ENCODE measurements at places on chromosomes 6 and 20.

- no peak for DNase-seq
These were observed 55.8 kb upstream of the TAGAP start for GRCh38 chr6:159100395-159101182.

GRCh38 chr6:154689493-154690255 lies 43.5 kb upstream of the SCAF8 start:
- DNase-seq = no peak

DNA sequence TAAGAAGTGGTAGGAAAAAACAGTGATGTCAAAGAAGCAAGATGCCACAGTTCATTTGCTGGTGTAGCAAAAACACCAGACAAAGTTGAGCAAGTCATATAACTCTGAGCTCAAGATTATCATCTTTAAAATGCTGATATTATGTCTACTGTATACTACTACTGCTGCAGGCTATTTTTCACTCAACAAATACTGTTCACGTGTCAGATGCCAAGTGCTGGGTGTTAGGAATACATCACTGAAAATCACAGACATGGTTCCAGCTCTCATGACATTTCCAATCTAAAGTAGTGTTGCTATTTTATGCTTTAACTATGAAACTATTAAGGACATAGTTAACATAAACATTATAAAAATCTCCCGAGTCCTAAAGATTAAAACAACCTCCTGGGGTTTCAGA lies 163.0 kb downstream of the NKAIN2 start:
- DNase-seq = no peak

GRCh38 chr20:46575937-46576461 lies 25.5 kb upstream of the OCSTAMP start:
- no peak for DNase-seq

DNA sequence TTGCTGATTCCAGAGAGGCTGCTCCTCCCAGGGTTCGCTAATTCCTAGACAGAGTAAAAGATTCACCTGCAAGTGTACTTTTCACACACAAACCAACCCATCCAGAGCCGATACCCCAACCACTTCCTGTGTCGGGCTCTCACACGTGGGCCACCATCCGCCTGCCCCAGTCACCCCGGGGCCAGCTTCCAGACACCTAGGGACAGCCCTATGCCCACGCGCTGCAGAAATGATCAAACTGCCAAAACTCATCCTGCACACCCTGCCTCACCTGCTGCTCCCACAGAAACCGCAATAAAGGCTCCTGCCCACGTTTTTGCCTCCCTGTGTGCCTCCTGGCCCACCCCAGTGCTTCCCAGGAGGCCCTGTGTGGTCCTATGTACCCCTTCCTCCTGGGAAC lies 59.5 kb downstream of the PSMG4 start:
- DNase-seq = peak; percentile 47

DNA sequence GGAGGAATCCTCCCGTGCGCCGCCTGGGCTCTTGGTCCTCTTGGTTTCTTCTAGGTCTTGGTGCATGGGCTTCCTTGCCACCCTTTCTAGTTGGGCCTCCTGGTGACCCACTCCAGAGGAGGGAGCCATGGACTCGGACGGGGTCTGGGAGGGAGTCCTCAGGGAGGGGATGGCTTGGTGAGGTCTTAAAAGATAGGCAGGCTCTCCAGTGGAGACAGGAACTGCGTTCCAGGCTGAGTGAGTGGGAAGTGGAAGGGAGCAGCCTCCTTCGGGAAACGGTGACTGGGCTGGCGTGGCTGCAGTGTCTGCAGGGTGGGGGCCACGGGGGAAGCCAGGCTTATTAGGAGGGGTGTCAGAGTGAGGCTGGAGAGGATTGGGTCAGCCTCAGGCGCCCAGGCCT lies 152.8 kb downstream of the GRM4 start:
- no peak for DNase-seq

DNA sequence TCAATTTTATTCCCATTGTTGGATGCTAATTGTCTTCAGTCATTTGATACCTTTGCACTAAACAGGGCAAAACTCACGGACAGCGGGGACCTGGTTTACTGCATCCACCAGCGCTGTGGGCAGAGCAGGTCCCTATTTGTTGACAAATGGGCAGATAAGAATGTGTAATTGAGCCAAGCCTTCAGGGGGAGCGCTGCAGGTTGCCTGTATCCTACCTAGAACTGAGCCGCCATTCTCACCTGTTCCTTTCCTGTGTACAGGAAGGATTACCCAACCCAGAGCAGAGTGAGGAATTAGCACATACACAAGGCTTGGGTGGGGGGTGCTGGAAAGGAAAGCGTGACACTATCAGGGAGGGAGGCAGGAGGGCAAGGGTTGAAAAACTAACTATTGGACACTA lies 89.1 kb upstream of the FOXA2 start:
- DNase-seq = no peak

DNA sequence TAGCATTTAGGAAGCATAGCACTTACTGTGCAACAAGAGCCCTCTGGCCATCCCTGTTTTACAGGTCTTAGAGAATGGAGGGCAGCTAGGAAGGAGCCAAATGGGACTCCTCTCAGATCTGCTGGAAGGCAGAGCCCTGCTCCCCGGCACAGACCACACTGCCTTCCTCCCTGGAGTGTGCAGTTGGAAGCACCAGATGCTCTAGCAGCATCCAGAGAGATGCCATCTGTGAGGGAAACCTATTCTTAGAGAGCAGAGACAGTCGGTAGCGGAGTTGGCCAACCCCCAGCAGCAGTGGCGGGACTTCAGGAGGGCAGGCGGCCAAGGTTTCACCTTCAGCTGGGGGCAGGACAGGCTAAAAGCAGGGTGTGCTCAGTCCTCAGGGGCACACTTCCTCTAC lies 16.7 kb upstream of the E2F1 start:
- no peak for DNase-seq

GRCh38 chr20:14632906-14633305 lies 295.5 kb upstream of the FLRT3 start:
- no peak for DNase-seq

GRCh38 chr20:8532169-8532568 lies 400.1 kb downstream of the PLCB1 start:
- DNase-seq = no peak

GRCh38 chr6:115706324-115706723 lies 354.4 kb downstream of the FRK start:
- no peak for DNase-seq

GRCh38 chr20:6388671-6389197 lies 265.9 kb upstream of the FERMT1 start:
- no peak for DNase-seq

DNA sequence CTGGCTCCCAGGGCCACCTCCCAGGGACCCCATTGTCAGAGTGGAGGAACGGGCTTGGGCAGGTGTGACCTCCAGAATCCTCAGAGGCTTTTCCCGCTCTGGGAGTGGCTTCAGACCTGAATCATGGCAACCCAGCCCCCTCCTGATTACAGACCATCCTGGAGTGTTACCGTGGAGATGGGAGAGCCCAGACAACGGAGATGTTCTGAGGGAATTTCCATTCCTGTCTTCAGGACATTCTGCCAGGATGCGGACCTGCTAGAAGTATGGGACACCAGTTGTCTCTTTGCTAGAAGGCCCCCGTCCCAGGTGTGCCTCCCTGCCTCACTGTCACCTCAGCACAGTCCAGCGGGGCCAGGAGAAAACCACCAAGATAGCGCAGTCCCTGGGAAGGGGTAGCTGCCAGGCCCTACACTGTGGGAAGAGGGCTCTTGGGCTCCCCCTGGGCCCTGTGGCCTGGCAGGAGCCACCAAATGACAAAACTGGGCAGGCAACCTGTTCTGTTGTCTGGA lies 109.9 kb downstream of the PSMB1 start:
- no peak for DNase-seq

- DNase-seq = no peak
These were observed 11.1 kb upstream of the SERINC1 start for GRCh38 chr6:122482750-122483080.

GRCh38 chr6:105034470-105034869 lies 77.6 kb downstream of the LIN28B start:
- no peak for DNase-seq

DNA sequence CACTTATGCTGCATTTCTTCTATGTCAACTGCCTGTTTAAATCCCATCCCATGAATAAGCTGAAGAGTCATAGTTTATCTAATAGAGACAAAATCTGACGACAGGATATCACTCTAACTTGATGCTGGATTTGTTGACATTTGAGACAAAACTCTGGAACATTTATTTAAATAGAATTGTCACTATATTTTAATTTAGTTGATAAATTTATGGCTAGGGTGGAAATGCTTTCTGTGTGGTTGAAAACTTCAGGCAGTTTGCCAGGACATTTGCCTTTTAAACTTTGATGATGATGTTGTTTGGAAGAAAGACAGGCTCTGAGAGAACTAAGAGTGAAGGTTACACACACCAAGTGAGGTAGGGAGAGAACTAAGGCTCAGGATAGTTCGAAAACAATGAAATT lies 68.1 kb downstream of the GJA1 start:
- no peak for DNase-seq

DNA sequence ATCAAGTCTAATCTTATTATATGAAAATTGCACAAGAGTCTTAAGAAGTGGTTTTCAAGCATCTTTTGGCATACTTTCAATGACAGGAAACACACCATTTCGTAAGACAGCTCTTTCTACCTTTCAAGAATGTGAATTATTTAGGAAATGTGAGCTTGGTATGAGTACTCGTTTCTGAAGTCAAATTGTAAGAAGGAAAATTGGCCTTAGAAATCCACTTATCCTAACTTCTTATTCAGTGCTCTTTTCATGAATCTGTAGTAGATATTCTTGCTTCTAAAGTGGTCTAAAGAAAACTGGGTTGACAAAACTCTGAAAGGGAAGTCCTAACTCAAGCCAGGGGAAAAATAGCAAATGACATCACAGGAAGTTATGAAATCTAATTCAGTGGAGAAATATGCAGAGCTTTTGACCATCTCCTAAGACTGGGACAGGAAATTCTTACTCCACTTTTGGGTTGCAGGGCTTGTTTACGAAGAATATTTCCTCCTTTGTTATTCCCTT lies 38.5 kb upstream of the OGFRL1 start:
- no peak for DNase-seq

DNA sequence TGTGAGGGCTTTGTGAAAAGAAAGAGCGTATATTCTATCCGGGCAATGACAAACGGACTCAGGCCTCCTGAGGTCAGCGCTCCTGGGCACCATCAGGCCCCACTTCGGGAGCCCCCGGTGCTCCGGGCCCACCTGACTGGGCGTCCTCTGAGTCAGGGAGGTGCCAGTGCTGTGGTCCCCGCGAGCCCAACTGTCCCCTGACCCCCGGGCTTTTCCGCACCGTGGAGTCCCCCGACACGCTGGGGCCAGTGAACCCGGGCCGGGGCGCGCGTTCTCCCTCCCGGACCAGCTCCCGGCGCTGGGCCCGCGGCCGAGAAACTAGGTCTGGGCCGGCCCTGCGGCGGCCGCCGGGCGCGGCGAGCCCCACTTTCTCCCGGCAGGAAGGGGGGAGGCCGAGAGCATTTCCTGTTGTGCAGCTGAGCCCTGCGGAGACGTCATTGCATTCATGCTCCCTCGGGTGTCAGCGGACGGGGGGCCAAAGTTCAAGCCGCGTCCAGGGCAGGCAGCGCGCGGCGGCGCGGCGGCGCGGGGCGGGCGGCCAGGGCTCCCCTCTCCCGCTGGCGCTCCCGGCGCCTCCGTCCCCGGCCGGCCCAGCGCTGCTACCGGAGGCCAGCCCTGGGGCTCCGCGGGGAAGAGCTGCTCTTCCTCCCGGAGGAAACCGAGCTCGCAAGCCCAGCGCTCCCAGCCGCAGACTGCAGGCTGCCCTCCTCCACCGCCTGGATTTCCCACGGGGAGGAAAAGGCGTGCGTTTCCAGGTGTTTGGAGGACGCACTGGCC lies 18.3 kb downstream of the HIVEP2 start:
- peak; percentile 41 for DNase-seq

DNA sequence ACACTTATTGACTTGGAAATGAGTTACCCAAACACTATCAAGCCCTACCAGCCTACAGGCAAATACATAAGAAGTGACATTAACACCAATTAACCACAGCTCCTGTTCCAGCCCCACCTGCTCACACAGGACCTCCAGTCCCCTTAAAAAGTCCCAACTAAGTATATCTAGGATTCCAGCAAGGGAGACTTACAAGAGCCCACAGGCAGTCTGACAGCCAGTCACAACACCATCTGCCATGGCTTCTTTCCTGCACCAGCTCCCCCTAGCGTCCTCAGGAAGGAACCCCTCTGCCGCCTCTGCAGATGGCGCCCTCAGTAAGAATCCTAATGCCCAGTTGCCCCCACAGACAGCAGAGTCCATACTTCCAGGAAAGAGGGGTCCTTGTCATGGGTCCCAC lies 122.1 kb downstream of the HIVEP2 start:
- DNase-seq = no peak

DNA sequence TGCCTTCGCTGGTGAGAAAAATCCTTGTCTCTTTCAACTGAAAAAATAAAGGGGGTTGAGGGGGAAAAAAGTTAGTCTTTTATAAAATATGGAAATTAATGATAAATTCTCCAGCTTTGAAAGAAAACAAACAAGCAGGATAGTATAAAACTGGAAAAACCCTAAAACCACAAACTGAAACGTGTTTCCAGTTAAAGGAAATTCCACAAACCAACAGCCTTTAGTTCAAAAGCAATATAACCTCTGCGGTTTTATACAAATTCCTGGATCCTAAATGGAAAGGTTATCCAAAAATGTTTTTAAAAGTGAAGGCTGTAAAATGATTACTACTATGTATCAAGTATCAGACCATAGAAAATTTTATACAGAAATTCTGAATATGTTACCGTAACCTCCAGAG lies 55.6 kb downstream of the BMP5 start:
- no peak for DNase-seq

GRCh38 chr20:42361402-42361970 lies 743.3 kb upstream of the CHD6 start:
- DNase-seq = no peak

- DNase-seq = no peak
These were observed 546.6 kb downstream of the CD83 start for GRCh38 chr6:14664112-14664601.

GRCh38 chr6:24568683-24569082 lies 73.9 kb downstream of the ALDH5A1 start:
- no peak for DNase-seq

DNA sequence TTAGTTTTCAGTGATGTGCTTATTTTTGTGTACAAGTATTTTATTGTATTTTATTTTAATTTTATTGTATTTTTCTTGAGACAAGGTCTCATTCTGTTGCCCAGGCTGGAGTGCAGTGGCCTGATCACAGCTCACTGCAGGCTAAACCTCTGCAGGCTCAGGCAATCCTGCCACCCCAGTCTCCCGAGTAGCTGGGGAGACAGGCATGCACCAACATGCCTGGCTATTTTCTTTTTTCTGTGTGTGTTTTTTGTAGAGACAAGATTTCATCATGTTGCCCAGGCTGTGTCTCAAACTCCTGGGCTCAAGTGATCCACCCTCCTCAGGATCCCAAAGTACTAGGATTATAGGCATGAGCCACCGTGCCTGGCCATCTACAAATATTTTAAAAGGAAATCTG lies 146.3 kb downstream of the MANEA start:
- no peak for DNase-seq

GRCh38 chr6:17987447-17987696 lies at the start of gene KIF13A:
KIF13A (minus strand) TSS chr6:17987635; CDS start chr6:17987463, 172 bp downstream.
- no peak for DNase-seq

- no peak for DNase-seq
These were observed 19.9 kb downstream of the ATXN1 start for GRCh38 chr6:16741112-16742016.

All from activated CD4-positive, alpha-beta T cell treated with anti-CD3 and anti-CD28 coated beads for 24 hours (primary cell).